ENCODE measurements at places on chromosomes 6 and 20.
A peak's percentile ranks its signal among the peaks of the same experiment; 100 is the strongest.

GRCh38 chr6:83273596-83273995 is 80.4 kb downstream of the RWDD2A start:
- no peak for DNase-seq

GRCh38 chr20:60232380-60232779 is 274.2 kb downstream of the CDH26 start:
- no peak for DNase-seq

GRCh38 chr20:9160757-9161156 is 91.9 kb downstream of the PLCB4 start:
- DNase-seq, result no peak

DNA sequence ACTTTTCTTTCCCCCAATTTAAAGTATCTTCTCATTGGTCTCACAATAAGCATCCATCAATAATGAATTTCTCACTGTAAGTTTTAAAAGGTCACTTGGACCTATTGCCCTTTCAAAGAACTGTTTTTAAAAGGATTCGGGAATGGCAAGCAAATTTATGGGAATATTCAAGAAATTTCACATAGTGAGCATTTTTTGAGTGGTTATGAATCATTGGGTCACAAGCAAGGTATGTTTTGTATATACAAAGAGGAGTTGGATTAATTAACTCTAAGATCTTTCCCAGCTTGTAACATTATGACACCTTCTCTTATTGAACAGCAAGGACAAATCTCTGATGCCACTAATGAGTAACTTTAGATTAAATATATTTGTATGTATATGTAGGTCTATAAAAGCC is 165.0 kb downstream of the MOXD1 start:
- DNase-seq, result no peak

DNA sequence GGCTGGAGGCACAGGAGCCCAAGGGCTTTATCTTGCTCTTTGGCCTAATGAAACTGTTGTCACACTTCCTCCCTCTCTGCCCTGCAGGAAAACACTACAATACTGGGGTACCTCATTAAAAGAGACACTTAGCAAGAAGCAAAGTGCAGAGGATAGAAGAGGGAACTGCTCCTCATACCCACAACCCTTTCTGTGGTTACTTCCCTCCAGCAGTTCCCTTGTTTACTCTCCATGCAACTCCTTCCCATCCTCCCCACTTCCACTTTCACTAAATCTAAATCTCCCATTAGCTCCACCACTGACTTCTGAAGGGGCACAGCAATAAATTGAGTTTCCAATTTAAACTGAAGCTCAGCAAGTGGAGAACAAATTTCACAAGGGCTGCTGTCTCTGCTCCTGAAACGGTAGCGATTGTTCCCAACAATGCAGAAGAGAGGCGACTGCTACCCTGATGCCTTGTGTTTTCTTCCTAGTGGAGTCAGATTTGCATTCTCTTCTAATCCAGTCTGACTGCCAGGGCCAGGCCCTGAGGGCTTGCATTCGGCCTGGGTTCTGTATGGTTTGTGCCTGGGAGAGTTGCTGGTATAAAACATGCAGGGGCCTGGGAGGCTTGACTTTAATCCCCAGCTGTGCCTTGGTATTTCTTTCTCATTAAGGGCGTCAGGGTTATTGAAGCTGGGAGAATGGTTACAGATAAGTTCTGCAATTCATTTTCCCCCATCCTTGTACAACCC is 454.7 kb downstream of the TFAP2B start:
- DNase-seq, result no peak

- DNase-seq, result peak; percentile 12
Observed at GRCh38 chr20:57657535-57658446, 37.6 kb upstream of the ZBP1 start.

- no peak for DNase-seq
Observed at GRCh38 chr6:71707059-71707458, 179.3 kb upstream of the RIMS1 start.

- DNase-seq, result no peak
Observed at GRCh38 chr20:309306-309840, 12.0 kb downstream of the ZCCHC3 start.

- no peak for DNase-seq
Observed at GRCh38 chr6:98467902-98468301, 366.5 kb upstream of the POU3F2 start.

- no peak for DNase-seq
Observed at GRCh38 chr6:170248111-170248805, 42.6 kb downstream of the DLL1 start.
